ENCODE measurements at places on chromosomes 5 and 9.

- DNase-seq = no peak
These were observed 8.8 kb upstream of the NHP2 start for GRCh38 chr5:178162481-178162880.

DNA sequence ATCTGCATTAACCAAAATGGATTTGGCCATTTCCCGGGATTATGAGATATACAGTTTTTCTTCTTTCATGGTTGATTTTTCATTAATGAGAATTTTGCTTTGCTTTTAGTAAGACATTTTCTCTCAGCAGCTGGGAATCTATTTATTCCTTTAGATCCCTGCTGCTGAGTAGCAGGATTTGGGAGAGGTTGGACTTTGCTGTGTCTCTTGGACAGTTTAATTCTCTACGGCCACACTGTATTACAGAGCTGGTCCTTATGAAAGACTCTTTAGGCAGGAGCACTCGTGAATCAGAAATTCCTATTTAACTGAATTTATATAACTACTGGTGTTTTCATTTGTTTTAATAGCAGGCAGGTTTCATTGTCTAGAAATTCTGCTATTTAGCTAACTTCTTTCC is 1.6 kb downstream of the UNC13B start:
- DNase-seq = no peak

GRCh38 chr9:13352451-13352979 is 73.0 kb upstream of the MPDZ start:
- no peak for DNase-seq

DNA sequence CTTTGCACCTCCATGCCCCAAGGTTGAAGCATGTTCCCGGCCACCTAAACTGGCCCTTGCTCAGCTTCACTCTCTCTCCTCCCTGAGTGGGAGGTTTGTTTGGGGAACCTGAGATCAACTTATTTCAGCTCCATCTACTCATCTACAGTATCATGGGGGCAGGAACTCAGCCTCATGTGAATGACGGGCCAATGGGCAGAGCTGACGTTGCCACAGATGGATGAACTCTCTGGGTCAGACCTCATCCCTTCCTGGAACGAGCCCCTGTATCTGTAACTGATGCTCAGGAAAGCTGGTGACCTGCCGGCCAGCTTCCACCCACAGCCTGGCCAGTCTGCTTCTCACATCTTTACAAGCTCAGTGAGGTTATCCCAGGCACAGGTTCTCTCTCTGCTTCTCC is 369.6 kb downstream of the IRX2 start:
- no peak for DNase-seq

- no peak for DNase-seq
These were observed 412.6 kb downstream of the MLLT3 start for GRCh38 chr9:20209391-20210340.

GRCh38 chr9:21817176-21817575 is 14.7 kb downstream of the MTAP start:
- DNase-seq = no peak

- DNase-seq = no peak
These were observed at the start of gene RNF183 for GRCh38 chr9:113302792-113303418. Gene RNF183 (minus strand): TSS chr9:113303376. CDS start chr9:113298184, 5,192 bp downstream.

GRCh38 chr5:135329066-135329912 is 69.7 kb downstream of the MACROH2A1 start:
- DNase-seq = no peak

DNA sequence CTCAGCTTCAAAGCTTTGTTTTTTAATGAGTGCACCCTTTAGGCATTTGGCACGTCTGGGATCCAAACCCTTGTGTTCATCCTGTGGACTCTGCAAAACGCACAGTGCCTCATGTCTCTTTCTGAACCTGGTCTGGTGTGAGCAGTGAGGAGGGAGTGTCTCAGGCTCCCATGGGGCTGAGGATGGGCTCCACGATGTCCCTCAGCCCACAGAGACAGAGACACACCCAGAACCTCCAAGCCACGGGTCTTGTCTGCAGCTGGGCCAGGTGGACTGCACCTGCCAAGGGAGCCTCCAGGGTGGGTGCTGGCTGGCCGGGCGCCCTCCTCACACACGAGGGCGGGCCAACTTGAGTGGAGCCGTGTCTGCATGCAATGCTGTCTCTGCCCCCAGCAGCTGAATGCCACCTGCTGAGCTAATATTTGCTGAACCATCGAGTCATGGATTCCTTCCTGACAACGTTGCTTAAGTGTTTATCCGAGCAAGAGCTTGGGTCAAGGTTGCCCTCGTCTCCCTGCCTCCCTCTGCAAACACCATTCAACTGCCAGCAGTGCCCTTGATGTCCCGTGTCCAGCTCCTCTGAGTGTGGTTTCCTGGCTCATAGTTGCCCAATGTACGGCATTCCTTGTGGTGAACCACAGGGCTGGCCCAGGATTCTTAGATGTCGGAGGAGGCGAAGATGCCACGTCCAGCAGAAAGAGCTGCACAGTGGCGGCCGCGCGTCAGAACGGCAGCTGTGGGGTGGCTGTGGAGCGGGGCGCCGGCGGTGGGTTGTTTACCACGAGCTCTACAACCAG is 31.4 kb upstream of the LPCAT1 start:
- DNase-seq = no peak

- DNase-seq = no peak
These were observed 213.1 kb downstream of the AGTPBP1 start for GRCh38 chr9:85528607-85529006.

- DNase-seq = no peak
These were observed 127.4 kb downstream of the BARX1 start for GRCh38 chr9:93827545-93828330.

GRCh38 chr9:96858670-96859069 is 4.4 kb upstream of the ZNF782 start:
- DNase-seq = no peak

- DNase-seq = no peak
These were observed 116.3 kb downstream of the HSD17B3 start for GRCh38 chr9:96185518-96186156.

DNA sequence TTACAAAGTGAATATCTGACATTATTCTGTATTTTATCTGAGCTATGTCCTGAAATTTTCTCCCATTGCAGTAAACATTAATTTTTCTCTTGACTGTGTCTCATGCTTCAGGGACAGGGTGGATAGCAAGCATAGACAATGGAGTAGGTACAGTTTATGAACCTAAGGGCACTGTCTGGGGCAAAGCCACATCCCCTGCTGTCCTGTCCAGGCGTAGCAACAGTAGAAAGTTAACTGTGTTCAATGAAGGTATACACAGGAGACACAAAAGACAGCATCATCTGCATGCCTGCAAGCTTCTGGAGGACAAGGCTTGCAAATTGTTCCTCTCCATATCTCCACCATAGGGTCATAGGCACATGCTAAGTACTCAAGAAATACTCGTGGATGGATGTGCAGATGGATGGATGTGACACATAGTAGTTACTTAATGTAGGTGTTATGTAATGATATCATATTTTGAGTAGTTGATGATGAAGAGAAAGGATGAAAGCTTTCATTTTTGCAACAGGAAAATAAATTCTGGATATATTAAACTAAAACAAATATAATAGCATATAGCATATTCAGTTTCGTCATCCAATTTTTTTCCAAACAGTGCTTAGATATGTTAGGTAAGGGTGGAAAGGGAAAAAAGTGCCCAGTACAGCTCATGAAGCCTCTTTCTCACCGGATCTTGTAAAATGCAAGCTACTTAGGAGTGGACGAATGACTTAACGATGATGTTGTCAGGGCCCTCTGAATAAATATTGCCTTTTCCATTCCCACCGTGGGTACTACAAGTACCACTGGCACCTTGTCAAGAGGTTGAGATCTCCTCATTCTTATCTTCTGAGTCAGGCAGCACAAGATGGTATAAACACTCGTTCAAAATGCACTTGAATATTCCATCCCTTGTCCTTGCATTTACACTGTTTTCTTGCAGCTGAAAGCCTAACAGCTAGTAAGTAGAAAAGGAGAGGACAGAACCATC is 19.9 kb upstream of the ZSWIM6 start:
- no peak for DNase-seq

DNA sequence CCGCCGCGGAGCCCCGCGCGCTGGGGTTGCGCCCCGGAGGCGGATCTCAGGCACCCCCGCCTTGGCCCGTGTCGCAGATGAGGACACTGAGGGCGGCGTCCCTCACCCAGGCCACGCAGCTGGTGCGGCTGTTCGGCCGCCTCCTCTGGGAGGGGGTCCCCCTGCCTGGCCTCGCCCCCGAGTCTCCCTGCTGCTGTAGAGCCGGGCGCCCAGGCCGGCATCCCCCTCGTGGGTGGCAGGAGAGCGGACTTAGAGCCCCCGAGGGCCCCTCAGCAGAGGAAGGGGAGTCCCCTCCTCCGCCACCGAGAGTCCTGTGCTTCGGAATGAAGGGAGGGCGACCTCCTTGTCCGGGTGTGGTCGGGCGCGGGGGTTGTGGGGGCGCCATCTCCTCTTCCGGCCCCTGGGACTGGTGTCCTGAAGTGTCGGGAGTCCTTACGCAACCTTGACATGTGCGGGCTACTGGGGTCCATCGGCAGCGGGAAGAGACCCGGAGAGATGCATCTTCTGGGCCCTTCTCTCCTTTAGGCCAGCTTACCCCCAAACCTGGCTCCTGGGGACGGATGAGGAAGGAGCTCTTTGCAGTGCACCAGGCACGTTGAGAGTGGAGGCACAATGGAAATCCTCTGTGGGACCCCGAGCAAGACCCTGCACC is 11.7 kb upstream of the EXOSC2 start:
- DNase-seq = no peak

GRCh38 chr5:134095887-134096589 is 18.4 kb upstream of the TCF7 start:
- no peak for DNase-seq

DNA sequence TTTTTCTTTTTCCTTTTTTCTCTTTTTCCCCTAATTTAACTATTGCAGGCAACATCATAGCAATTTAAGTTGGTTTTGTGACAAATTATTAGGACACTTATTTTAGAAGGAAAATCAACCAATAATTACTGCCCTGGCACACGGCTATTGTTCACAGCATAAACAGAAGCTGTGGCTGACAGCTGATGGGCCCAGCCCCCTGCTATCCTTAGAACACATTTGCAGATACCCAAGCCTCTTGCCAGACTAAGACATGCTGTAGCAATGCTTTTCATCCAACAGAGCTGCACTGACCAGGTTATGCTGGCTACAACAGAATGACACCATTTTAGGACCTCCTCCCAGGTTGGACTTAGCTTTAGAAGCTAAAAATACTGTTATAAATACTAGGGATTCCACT is 852.7 kb upstream of the DMAC1 start:
- DNase-seq = no peak

- DNase-seq = no peak
These were observed 29.9 kb downstream of the SPACA9 start for GRCh38 chr9:132908635-132909034.

DNA sequence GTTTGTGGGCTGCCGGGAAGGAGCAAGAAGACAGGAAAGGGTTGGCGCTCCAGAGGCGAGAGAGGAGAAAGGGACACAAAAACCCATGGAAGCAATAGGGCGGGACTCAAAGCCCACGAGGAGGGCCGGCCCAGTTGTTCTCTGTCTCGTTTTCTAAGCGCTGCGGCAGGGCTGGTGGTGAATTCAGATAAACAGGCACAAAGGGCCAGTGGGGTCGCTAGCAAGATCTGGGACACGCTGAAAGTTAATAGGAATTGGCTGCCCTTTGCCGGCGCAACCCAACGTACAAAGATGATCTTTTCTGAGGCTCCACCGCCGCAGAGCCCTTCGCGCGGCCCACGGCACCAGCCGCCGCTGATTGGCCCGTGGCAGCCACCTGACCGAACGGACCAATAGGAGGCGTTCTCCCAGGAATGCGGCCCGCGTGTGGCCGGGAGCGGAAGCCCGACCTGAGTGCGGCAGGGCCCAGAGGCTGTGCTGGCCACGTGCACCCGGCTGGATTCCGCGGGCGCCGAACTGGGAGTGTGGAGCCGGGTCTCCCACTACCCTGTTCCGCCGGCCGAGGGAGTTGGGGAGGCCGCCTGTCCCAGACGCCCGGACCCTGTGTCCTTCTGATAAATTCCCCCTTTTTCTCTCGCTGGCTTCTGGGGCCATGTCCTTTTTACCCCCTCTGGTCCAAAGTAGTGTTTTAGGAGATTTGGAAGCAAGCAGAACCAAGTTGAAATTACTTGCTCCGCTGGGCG is 16.8 kb upstream of the NSD1 start:
- peak; percentile 66 for DNase-seq

DNA sequence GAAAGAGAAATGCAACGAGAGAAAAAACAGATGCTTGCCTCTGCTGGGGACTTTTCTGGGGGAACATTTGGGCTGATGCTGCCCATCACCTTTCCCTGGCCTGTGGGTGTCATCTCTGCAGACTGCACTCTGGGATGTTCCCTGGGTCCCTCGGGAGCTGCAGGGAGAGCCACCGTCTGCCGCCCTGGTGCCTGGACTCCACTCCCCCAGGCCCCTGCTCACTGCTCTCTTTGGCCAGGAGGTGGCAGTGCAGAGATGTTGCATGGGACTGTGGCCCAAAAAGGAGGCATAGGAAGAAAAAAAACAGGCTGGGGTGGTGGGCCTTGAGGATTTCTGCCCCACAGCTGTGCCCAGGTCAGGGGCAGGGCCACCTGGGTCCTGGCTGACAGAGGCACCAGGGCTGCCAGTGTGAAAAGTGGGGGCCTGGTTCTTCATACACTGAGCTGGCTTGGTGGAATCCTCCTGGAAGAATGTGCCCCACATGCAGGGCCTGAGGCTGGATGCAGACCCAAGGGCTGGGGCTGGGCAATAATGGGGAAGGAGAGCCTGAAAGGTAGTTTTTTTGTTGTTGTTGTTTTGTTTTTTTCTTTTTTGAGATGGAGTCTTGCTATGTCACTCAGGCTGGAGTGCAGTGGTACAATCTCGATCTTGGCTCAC is 353.6 kb downstream of the SLIT3 start:
- no peak for DNase-seq

DNA sequence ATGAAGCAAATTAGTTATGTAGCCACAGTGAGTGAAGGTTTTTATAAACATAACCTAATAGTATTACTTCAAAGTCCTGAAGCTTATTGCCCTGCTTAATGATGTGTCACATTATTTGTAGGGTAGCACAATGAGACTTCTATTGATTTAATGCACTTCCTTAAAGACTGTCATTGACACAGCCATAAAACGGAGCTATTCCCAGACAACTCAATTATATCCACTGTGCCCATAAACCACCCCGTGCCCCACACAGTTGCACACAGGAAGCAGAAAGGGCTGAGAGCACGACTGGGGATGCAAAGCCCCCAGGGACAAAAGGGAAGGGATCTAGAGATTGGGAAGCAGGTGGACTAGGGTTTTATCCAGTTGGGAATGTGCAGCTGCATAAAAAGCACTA is 37.0 kb downstream of the TRIM32 start:
- DNase-seq = no peak

DNA sequence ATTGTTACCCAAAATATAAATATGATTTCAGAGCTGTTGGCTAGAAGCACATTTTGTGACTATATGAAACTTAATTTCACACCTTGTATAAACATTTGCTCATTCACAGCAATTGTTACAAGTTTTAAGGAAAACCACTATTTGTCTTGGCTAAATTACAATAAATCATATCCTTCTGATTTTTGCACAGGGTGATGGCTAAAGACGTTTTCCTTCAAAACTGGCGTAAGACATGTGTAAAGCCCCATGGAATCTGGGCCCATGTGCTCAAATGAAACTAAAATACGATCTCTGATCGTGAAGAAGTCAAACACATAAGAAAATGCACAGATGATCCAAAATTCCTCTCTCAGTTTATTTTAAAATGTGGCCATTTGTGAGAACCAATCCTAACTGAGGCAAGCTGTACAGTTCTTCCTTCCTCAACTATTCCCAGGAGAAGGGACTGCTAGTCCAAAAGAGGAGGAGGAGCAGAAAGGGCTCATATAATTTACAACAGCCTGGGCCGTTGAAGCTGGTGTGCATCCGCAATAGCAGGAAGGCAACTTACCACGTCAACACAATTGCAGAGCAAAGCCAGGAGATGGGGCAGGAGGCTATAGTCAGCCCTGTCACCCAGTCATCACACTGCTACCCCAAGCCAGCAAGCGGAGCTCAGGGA is 98.4 kb downstream of the MED27 start:
- no peak for DNase-seq

- no peak for DNase-seq
These were observed 58.1 kb downstream of the PTCH1 start for GRCh38 chr9:95458666-95459065.
